ENCODE measurements at places on chromosomes 1 and 21.

DNA sequence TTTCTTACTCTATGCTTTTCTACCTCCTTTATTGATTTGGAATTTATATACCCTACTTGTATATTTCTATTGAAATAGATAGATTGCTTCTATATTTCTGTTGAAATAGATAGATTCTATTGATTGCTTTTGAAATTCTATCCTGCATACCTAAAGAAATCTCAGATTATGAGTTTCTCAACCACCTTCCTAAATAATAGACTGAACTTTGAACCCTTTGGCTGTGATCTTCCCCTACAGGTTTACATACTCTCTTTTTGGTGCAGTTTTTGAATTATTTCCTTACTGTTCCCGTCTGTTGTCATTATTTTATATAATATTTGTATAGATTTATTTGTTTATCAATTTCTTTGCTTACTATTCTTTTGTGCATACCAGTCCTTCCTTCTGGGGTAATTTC lies 20.4 kb upstream of the CSF3R start:
- no peak for DNase-seq

GRCh38 chr1:54987919-54988705 lies 7.7 kb downstream of the TMEM61 start:
- DNase-seq, result no peak

- DNase-seq, result no peak
Observed at GRCh38 chr1:71657891-71658679, 577.2 kb upstream of the ZRANB2 start.

- DNase-seq, result peak; percentile 45
Observed at GRCh38 chr1:70043804-70044203, 161.6 kb downstream of the LRRC40 start.

DNA sequence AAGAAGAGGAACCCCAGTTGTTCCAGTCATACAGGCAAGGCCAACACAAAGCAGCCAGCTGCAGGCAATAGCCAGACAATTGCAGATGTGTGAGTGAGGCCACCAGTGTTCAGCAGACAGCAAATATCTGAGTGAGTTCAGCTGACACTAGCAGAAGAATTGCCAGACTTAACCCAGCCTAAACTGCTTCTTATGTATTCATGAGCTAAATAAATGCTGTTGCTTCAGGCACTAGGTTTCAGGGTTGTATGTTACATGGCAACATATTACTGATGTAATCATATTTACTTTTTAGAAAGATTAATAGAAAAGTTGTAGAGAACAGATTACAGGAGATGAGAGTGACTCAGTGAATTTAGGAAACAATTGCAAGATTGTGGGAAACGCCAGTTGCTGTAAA lies 129.8 kb upstream of the CHODL start:
- no peak for DNase-seq

DNA sequence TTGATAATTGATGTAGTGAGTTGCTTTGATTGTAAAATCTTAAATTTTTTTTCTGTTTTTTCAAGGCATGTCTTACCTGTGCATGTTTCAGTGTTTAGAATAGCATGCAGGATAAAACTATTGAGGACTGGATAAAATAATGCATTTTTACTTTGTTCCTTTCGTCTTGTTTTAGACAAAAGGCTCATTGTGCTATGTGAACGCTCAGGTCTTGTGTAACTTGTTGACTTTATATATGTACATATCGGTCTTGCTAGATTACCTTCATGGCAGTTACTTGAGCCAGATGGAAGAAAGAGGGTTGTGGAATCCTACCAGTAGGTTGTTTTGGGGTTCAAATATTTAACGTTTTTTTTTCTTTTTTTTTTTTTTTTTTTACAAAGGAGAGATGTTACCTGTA lies 7.0 kb downstream of the NFIA start:
- no peak for DNase-seq

All from epithelial cell of proximal tubule (primary cell).